H54 (cell line): ENCODE measurements at places on chromosomes 5 and 9.
A peak's percentile ranks its signal among the peaks of the same experiment; 100 is the strongest.

GRCh38 chr5:78546276-78546996, 102.1 kb downstream of the LHFPL2 start:
- DNase-seq, result no peak

GRCh38 chr5:102554082-102554481, 55.3 kb upstream of the SLCO6A1 start:
- DNase-seq, result no peak

GRCh38 chr9:135992486-135993408, 31.6 kb upstream of the UBAC1 start:
- peak; percentile 92 for DNase-seq

- DNase-seq, result no peak
These were observed 45.6 kb upstream of the SLC25A51 start for GRCh38 chr9:37949576-37949975.

DNA sequence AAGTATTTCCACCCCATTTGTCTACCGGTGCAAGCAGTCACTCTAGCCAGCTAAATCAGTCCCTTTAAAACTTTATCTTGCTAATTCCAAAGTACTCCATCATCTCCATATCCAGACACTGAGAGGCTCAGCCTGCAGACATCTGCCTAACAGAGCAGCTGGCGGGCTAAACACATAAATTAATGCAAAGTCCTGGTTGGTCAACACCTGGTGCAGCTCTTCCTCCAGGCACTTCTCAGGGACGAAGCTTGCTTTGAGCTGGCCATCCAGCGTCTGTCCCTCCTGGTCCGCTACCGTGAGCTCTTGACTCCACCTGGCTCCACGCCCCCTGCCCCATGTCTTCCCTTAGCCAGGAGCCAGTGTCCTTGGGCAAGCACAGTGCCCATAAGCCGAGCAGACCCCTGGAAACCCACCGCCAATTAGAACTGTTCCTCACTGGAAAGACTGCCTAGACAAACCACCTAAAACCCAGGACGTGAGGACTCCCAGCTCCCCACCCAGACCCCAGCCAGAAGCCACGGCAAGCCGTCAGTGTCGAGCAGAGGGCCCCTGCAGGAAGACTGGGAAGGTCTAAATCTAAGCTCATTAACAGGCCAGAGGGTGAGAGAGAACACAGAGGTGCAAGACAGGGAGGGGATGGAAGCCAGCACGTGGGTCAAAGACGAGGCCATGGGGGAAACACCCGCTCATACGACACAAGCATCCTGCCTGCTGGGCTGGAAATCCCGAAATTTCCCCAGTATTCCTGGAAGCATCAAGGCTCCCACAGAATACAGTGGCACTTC, 120.0 kb downstream of the COL23A1 start:
- no peak for DNase-seq

DNA sequence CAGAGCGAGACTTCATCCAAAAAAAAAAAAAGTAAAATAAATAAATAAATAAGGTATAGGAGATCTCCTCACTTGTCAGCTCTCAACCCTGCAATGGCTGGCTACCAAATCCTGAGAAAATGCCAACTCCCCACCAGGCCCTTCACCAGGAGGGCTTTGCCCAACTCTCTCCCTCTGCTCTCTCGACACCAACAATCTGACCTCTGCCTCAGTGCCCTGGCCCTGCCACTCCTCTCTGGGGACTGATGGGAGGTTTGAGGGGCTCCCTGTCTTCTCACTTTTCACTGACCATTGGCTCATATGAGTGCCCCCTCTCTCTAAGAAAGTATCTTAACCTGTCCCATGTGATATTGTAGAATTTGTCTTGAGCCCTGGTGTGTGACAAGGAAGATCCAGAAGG, 52.6 kb upstream of the SH3PXD2B start:
- no peak for DNase-seq

DNA sequence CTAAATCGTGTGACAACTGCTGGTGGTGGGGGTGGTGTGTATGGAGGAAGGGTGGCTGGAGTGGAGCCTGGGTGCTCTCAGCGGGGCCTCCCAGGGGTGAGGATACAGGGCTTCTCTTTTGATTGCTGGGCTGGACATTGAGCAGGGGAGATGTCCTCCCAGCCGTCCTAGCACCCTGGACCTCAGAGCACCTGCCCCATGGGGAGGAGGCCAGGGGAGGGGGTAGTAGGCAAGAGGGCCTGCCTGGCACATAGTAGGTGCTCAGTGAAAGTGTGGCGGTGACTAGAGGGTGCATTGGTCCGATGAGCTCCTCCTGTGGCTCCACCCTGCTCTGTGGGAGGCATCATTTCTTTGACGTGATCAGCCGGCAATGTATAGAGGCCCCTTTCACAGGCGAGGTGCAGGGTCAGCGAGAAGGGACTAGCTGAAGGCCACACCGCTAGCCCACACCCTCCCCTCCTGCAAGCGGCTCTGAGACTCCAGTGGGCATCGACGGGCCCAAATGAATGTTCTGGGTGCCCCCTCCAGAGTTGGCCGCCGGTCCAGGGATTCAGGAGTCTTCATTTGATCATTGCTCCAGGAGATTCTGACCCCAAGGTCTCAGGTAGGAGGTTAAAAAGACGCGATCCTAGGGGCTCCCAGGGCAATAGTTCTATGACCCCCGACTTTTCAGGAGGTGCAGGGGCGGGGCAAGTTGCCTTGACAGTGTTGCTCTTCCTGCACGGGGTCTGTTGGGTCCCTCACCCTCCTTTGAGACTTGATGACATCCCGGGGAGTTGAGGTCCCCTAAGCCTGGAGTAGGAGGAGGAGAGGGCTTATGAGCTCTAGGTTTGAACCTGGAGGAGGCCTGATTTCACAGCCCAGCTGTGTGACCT, 255.5 kb downstream of the PBX3 start:
- DNase-seq, result no peak

DNA sequence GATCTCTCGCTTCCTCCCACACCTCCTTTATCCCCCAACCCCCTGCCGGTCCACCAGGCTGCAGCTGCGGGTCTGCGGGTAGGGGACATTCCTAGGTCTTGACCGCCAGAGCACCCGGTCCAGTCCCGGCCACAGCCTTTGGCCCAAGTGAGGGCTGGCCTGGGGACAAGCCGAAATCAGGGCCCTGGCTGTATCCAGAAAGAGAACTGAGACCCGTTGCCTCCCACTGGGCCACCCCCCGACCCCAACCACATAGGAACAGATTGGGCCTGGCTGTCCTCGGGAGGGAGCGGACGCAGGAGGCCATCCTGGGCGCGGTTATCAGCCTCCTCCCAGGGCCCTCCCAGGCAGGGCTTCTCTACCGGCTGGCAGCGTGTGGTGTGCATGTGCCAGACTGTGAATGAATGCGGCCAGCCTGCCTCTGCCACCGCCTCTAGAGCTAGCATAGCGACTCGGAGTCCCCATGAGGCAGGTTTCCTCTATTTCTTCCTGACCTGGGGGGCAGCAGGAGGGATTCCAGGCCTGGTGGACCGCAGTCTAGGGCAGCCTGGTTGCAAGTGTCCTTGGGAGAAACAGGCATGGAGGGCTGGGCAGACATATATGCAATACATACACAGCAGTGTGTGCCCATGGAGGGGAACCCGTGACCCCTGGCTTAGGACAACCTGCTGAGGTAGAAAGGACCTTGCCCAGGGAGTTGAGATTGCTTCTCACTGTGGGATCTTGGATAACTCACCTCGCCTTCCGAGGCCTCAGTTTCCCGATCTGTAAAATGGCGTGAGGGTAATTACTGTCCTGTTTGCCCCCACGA, 1.2 kb downstream of the N4BP3 start:
- no peak for DNase-seq

DNA sequence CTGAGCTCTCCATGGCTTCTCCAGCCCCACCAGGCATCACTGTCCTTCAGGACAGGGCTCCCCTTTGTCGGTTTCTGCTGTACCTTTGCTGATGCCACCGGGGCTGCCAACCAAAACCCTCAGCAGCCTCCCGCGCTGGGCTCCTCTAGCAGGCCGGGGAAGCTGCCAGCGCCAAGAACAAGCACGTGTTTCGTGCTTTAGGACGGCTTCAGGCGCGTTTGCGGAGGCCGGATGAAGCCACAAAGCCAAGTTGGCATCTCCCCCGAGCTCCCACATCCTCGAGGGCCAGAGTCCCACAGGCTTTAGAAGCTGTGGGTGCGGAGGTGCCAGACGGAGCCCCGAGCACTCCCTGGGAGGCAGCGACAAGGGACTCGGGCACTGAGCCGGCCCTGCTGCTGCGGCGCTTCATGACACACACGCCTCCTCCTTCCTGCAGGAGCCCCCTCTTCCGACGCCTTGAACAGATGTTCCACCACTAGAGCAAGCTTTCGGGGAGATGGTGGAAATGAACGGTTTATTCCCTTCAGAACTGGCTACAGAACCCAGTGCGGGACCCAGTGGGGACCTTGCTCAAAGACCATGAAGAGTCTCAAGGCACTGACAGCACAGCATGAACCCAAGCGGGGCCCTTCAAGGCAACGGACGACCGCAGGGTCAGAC, 36.7 kb downstream of the SARDH start:
- no peak for DNase-seq

DNA sequence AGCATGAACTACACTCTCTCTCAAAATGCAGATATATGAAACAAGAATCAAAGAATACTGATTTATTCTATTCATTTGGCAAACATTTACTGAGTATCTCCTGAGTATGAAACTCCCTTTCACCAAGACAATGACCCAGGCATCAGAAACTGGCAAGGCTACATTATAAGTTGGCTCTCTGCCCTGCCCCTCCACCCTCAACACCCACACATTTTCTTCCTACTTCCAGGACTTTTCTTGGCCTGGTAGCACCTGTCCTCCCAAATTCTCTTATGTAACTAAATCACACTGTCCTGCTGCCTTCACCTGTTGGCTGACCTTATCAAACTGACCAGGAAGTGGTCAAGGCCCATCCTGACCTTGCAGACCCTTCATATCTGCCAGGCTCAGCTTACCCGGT, 3.5 kb downstream of the RASEF start:
- DNase-seq, result no peak

DNA sequence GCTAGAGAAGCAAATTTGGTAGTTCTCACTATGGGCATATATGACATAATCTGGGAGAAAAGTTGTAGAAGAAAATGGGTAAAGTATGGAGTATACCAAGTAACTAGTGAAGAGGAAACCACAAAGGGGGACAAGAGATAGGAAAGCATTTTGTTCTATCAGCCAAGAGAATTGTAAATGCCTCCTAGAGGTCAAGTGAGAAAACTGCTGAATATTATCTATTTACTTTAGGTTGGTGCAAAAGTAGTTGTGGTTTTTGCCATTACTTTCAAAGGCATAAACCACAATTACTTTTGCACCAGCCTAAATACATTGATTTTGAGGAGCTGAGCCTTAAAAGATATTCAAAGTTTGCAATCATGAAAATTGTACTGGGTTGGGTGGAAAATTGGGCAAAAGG, 126.7 kb upstream of the GRHPR start:
- no peak for DNase-seq

- peak; percentile 91 for DNase-seq
These were observed 28.1 kb downstream of the NEK6 start for GRCh38 chr9:124285903-124286291.

- no peak for DNase-seq
These were observed 4.4 kb downstream of the LRRC8A start for GRCh38 chr9:128886211-128886891.
